NCI-H187 treated with DMSO at 0.1 percent for 48 hours (cell line): ENCODE measurements at places on chromosomes 11 and 22.

DNA sequence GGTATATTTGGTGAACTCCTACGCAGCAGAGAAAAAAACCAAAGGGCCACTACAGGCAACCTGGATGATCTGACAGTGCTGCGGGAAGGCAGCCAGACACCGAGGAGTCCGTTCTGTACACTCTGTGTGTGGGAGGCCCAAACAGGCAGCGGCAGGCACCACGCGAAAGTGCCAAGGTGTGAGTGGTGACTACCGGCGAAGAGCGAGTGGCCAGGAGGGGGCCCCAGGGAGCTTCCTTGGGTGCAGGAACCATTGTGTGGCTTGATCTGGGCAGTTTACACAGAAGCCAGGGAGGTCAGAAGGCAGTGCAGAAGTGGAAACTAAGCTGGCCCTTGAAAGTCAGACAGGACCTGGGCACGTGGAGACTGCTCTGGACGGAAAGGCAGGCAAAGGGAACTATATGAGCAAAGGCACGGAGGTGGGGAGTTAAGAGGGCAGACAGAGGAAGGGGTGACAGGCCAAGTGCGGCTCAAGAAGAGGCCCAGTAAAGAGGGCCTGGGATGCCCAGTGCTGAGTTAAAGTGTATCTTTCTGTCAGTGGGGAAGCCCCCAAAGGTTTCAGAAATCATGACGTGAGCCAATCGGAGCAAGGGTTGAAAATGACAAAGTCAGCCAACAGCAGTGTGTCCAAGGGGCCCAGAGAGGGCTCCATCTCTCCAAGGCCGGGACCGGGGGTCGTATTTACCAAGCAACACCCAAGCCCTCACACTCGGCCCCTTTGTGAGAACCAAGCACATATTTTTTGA lies 10.6 kb downstream of the TMEM184B start:
- DNase-seq: no peak

DNA sequence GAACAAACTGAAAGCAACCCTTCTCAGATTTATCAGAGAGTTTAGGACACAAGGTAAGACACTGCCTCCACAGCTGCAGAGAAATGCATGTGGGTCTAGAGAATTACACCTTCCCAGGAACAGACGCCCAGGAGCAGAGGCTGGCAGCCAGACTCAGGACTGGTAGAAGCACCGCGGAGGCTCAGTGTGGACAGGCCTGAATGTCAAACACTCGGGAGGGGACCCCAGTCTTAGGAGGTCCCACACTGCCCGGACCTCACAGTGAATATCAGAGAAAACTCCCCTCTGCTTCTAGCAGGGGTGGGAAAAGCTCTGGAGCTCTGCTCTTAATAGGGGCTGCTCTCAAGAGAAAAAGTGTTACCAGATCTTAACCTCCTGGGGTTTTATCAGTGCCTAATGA lies 952.7 kb downstream of the BRD1 start:
- DNase-seq: no peak

GRCh38 chr22:20650294-20651207 lies 123.4 kb upstream of the SERPIND1 start:
- no peak for DNase-seq

DNA sequence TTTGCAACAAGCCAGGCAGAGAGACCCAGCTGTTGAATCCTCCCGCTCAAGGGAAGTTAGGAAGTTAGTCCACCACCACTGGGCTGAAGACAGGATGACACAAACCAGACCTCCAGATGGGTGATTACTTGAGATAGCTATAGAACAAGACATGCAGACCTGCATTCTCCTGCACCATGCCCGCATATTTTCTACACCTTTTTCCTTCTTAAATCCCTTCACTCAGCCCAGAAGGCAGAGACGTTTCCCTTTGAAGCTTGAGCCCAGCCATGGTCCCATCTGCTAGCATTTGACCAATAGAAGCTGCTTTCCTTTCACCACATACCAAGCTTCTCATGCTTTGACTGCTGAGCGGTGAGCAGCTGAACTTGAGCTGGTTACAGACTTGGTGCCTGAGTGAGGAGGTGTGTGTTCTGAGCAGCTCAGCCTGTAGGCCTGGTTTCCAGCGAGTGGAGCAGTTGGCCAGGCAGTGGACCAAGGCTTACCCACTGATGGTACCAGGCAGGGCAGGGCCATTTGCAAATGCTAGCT lies 29.2 kb upstream of the CBX6 start:
- DNase-seq: no peak

- no peak for DNase-seq
Observed at GRCh38 chr11:18775492-18776292, 15.9 kb downstream of the PTPN5 start.

DNA sequence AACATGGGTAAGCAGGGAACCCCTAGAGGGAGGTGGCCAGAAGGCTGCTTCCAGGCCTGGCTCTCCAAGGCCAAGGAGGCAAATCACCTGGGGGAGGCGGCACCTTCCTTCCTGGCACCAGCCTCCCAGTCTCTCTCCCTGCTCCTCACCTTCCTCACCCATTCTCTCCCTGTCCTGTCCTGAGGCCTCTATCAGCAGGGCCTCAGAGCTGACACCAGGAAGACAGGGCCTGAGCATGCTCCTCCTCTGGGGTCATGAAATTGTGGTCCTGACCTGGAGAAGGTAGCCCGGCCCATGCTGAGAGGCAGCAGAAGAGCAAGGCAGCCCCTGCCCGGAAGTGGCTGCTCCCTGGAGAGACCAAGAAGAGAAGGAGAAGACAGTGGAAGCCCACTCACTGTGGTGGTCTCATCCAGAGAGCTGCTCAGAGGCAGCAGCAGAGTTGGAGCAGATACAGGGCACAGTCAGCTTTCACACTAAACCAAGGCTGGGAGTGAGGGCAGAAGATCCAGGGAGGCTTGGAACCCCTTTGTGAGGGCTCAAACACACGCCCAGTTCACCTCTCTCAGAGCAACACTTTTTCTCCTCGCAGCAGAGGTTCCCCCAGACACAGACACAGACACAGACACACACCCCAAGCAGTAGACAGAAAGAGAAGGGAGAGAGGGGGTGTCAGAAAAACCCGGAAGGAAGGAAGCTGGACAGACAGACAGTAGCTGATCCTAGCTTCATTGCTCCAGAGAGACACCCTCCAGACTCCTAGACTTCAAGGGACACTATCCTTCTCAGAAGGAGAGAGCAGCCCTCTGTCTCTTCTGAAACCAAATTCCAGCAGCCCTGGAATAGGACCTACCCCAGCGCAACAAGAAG lies 1.8 kb downstream of the BCL9L start:
- DNase-seq: no peak

GRCh38 chr11:119567688-119568582 lies 145.0 kb upstream of the THY1 start:
- DNase-seq: no peak

- no peak for DNase-seq
Observed at GRCh38 chr11:86591631-86592030, 80.8 kb downstream of the ME3 start.

DNA sequence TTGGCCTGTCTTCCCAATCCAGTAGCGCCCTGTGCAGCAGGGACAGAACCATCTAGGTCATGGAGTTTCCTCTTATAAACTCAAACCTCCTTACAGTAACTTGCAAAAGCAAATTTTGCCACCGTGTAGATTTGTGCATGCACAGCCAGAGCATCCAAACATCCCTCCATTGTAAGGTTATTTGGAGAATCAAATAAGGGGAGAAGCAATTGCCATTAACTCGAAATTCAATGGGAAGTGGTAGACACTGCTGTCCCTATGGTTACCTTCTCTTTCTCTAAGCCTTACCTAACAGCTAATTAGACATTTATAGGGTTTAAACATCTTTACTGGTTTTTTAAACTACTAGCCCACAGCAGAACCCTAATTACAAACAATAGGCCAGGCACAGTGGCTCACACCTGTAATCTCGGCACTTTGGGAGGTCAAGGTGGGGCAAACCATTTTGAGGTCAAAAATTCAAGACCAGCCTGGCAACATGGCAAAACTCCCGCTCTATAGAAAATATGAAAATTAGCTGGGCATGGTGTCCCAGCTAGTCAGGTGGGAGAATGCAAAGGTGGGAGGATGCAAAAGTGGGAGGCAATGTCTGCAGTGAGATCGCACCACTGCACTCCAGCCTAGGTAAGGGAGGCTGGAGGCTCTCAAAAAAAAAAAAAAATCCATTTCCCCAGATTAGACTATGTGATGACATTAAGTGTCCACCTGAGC lies 6.6 kb downstream of the HSPA8 start:
- no peak for DNase-seq

- DNase-seq: no peak
Observed at GRCh38 chr11:22133776-22134175, 59.1 kb upstream of the ANO5 start.

DNA sequence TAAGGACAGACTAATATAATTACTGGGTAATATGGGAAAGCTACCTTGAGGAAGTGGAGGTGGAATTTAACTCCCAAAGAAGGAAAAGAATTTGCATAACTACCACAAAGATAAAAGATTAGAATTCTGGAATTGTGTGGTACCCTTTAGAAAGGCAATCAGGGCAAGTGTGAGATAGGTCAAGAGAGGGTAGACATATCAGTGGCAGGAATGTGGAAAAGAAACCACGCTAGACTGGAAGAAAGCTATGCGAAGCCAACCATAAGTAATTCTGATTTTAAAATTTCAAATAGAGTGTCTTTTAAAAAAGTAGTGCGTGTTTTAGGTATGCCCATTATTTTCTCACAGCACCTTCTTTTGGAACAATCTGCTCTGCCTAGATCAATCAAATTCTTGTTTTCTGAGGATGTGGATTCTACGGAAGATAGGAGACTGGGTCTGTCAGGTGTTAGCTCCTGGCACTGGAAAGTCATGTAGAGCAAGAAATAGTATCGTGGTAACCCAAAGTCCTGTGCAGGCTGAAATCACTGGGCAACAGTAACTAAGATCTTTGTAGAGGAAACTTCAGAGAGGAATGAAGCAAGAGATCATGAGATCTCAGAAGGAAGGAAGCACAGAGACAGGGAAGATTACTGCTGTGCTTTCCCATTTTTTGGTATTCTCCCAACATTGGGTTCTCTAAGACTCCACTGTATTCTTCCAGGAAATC lies 111.3 kb upstream of the MTMR2 start:
- no peak for DNase-seq

GRCh38 chr11:35629511-35629910 lies 11.3 kb downstream of the FJX1 start:
- DNase-seq: no peak

GRCh38 chr11:12808519-12808918 lies 134.3 kb downstream of the TEAD1 start:
- no peak for DNase-seq

- no peak for DNase-seq
Observed at GRCh38 chr11:66071381-66071801, 1.3 kb downstream of the PACS1 start.

- DNase-seq: no peak
Observed at GRCh38 chr22:39381009-39381755, 18.4 kb upstream of the TAB1 start.

DNA sequence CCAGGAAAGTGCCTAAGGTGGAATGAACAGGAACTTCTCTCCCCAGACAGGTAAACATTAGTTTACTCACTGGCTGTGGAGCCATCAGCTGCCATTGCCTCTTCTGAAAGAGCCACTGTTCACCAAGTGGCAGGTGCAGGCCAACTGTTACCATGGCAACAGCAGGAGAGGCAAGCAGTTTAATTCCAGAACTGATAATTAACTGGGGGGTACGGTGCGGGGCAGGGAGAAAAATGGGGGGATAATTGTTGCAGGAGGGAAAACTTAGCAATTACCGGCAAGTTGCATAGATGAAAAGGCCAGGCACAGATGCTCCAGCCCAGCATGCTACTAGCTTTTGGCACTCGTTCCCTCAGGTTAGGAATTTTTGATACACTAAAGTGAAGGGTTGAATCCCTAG lies 85.1 kb downstream of the TRIM44 start:
- DNase-seq: no peak

DNA sequence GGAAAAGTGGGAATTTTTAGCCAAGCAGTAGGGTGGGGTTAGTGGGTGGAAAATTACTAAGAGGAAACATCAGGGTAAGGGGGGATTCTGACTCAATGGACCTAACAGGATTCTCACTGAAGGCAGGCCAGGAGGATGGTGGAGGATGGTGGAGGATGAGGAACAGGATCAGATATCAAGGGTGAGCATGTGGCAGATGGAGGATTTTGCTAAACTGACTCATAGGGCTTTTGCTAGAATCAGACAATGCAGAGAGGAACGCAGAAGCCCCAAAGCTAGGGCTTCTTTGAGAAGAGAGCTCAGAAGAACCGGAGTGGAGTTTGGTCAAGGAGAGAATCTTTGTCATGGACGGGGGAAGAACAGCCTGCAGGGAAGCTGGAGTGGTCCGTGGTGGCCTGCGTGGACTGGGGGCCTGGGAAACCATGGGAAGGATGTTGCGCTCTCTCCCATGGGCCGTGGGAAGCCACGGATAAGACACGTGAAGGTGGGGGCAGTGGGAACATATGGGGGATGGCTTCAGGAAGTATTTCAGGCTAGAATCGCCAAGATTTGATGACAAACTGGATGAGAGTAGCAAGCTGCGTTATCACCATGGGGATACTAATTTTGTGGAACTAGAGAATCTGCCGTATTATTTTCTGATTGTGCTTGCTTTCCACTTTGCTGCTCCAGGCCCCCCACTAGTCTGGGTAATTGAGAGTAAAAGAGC lies 165.2 kb downstream of the LDLRAD3 start:
- DNase-seq: no peak

- no peak for DNase-seq
Observed at GRCh38 chr22:41286639-41287091, 678 bp upstream of the RANGAP1 start.

- no peak for DNase-seq
Observed at GRCh38 chr22:17725500-17725796, 48.8 kb downstream of the BID start.

GRCh38 chr11:104146421-104146820 lies 17.5 kb downstream of the PDGFD start:
- no peak for DNase-seq

DNA sequence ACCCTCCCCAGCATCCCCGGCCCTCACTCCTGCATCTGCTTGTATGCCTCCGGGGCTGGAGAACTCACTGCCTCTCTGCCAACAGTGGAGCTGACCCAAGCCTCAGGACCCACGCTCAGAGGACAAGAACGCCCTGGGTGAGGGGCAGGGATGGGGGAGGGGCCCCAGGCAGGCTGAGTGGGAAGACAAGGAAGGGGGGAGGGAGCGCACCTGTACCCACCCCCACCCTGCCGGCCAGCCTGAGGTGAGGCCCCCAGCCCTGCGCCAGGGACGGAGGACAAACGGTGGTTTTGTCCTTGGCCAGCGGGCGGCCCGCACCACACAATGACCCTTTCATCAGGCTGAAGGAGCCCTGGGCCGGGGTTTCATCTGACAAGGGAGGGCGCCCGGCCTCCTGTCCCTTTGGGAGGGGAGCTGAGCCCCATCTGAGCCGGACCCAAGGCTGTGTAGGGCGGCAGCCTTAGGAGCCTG lies 10.0 kb downstream of the WNT7B start:
- no peak for DNase-seq

GRCh38 chr22:27327981-27328721 lies 473.4 kb downstream of the MN1 start:
- no peak for DNase-seq

DNA sequence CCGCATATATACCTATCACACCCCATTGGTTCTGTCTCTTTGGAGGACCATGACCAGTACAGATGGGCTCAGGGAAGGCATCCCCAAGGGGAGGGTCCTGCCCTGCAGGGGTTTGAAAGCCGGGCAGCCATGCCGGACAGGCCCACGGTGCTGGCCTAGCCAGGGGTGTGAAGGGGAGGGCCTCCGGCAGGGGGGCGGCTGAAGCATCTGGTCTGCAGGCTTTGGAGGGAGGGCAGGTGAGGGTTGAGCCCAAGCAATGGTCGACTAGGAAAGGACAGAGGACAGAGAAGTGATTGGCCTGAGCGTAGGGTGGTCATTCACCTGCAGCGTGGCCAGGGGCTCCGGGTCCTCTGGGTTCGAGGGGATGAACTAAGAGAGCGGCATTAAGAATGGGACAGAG lies 11.2 kb upstream of the CTSD start:
- DNase-seq: no peak

GRCh38 chr11:77400775-77401449 lies 73.0 kb downstream of the PAK1 start:
- DNase-seq: no peak
